ENCODE measurements at places on chromosomes 7 and 10. TPM values are rescaled to one million over a fixed set of nuclear protein-coding genes. Genes with fewer than 3 reads are reported as not detected.

The AGAP5 gene
- total RNA-seq = 6.6 TPM

The LRCH4 gene
- total RNA-seq = 44.6 TPM

The RPEL1 gene
- not detected for total RNA-seq

The NKX2-3 gene
- total RNA-seq = not detected

DNA sequence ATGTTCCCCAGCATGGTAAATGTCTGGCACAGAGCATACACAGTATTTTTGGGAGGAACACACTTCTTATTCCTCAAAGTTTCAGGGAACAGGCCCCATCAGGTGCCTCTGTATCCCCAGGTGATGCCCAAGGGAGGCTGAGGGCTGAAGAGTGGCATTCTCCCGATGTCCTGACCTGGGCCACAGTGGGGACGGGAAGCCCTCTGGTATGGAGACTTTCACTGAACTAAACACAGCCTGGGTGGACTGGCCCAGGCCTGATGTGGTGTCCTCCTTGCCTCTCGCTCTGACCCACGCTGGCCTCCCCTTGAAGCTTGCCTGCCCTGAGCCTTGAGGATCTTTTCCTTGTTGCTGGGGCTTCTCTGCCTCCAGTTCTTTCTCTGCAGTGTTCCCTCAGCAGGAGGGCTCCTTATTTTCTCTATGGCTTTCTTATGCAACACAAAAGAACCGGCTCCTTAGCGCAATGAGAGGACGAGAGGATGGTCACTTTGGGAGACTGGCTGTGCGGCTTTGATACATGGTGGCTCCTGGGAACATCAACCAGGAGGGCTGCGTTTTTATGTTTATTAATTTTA is 157.5 kb upstream of the TNS3 start:
- no peak for DNase-seq
- no peaks in the 10 kb centered on the region for H3K27me3 ChIP-seq
- no peaks in the 10 kb centered on the region for H3K36me3 ChIP-seq
- no peak overlapping the region for H3K27ac ChIP-seq
- no peak overlapping the region for H3K4me3 ChIP-seq

DNA sequence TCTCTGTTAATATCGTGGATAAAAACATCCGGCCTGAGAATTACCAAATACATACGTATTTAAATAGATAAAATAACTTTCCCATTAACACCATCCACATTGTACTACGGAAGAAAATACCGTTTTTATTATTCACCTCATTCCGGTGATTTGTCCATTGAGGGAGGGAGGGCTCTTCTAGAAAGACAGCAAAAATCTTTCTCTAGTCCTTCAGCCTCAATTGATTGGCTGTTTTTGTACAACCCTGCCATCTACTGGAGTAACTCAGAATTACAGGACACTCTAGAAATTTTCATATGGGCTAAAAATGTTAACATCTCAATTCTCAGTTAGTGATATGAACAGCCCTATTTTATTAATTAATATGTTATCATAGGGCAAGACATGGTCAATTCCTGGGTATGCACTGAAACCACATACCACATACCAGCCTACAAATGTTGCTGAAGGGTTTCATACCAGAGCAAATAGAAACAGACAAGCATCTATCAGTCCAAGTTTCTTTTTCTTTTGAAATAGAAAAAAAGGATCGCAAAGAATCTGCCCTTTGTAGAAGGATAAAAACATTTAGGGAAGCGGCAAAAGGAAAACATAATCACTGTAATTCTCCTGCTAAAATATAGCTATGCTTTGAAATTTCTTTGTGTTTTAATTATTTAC is 55.8 kb upstream of the CDCA7L start:
- no peak overlapping the region for H3K4me3 ChIP-seq
- no peaks in the 10 kb centered on the region for H3K27me3 ChIP-seq
- peak; percentile 12 for DNase-seq
- H3K36me3 ChIP-seq = no peaks in the 10 kb centered on the region
- peaks cover 22% of the 10 kb centered on the region for H3K4me1 ChIP-seq

GRCh38 chr10:98208925-98209324 is 59.1 kb downstream of the LOXL4 start:
- peaks cover 21% of the 10 kb centered on the region for H3K36me3 ChIP-seq

GRCh38 chr10:125133696-125134482 is 26.5 kb downstream of the CTBP2 start:
- peaks cover 72% of the 10 kb centered on the region for H3K4me1 ChIP-seq
- no peak overlapping the region for H3K27ac ChIP-seq
- no peaks in the 10 kb centered on the region for H3K27me3 ChIP-seq
- H3K4me3 ChIP-seq = no peak overlapping the region
- no peak for DNase-seq
- H3K36me3 ChIP-seq = peaks cover 25% of the 10 kb centered on the region

DNA sequence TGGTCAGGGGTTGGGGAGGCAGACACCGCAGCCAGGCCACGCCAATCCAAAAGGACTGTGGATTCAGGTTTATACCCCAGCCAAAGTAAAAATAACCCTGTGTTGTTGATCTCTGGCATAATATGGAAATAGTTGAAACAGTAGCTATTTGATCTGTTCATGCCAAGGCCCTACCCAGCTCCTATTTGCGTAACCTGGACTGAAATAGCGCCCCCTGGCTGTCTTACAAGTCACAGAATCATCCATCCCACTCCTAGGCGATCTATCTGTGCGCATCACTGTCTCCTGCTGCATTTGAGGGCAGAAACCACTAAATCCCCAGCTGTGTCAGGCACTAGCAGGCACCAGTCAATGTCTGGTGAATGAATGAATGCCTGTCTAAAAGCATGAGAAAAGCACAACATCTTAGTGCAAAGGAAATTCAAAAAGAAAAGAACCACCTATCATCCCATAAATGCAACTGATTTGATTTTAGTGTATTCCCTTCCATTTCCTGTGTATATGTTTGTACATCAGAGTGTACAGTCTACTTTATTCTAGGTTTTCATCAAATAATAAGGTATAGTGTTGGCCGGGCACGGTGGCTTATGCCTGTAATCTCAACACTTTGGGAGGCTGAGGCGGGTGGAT is 160.0 kb downstream of the SLIT1 start:
- H3K4me3 ChIP-seq = no peak overlapping the region
- no peak overlapping the region for H3K27ac ChIP-seq
- no peaks in the 10 kb centered on the region for H3K36me3 ChIP-seq
- DNase-seq = no peak
- no peaks in the 10 kb centered on the region for H3K27me3 ChIP-seq

DNA sequence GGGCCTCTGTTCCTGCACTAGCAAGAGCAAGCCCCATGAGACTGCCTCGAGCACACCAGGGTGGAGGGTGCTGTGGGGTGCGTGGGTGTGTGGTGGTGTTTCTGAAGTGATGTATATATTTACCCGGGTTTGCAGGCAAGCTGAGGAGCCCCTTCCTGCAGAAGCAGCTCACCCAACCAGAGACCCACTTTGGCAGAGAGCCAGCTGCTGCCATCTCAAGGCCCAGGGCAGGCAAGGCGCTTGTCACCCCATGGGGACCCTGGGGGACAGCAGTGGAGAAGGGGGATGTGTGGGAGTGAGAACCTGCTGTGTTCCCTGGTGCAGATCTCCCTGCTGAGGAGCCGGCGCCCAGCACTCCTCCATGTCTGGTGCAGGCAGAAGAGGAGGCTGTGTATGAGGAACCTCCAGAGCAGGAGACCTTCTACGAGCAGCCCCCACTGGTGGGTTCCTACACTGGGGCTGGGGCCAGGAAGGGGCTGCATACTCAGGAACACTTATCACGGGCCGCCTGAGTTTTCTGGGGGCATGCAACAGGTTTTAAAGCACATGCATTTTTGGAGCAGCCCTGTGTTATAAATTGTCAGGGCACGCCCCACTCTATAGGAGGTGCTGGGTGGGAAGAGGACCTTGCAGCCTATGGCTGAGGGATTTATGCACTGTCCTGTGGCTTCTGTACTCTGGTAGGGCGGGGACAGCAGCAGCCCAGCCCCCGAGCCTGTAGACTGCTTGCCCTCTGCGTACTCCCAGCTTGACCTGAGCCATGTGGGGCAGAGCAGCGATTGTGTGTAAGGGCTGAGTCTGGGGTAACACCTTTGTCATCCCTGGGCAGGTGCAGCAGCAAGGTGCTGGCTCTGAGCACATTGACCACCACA is 5.9 kb downstream of the PGAM2 start:
- peaks cover 5% of the 10 kb centered on the region for H3K4me1 ChIP-seq
- no peaks in the 10 kb centered on the region for H3K27me3 ChIP-seq
- no peak for DNase-seq

DNA sequence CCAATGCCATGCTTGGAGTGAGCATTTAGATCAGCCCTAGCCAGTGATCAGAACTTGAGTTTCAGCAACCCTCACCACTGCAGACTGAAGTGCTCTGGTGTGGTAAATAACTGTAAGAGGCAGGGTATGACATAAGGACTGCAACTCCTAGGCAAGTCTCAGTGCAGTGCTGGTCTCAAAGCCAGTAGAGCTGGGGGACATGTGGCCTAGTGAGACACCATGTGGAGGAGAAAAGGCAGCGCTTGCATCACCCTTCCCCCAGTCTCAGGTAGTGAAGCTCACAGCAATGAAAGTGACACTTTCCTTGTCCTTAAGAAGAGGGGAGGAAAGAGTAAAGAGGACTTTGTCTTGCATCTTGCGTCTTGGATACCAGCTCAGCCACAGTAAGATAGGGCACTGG is 386.8 kb upstream of the POT1 start:
- no peak overlapping the region for H3K27ac ChIP-seq
- H3K4me3 ChIP-seq = no peak overlapping the region
- H3K36me3 ChIP-seq = no peaks in the 10 kb centered on the region
- no peaks in the 10 kb centered on the region for H3K4me1 ChIP-seq
